ENCODE measurements at places on chromosomes 2 and 18.

DNA sequence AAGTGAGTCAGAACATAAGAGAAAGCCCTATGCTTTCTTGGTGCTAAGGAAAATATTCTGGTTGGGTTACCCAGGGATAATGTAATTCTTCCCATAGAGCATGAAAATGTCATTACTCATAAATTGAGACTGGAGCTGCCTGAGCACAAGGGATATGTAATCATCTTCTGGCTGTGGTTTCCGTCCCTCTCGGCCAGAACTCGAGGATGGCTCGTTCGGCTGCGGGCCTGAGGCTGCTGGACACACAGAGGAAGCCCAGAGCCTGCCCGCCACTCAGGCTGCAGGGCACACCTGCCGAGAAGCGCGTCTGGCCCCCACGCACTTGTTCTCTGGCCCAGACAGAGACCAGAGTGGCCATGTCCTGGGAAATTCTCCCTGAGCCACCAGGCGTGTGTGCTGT is 104.9 kb downstream of the ASAP2 start:
- no peak for DNase-seq

DNA sequence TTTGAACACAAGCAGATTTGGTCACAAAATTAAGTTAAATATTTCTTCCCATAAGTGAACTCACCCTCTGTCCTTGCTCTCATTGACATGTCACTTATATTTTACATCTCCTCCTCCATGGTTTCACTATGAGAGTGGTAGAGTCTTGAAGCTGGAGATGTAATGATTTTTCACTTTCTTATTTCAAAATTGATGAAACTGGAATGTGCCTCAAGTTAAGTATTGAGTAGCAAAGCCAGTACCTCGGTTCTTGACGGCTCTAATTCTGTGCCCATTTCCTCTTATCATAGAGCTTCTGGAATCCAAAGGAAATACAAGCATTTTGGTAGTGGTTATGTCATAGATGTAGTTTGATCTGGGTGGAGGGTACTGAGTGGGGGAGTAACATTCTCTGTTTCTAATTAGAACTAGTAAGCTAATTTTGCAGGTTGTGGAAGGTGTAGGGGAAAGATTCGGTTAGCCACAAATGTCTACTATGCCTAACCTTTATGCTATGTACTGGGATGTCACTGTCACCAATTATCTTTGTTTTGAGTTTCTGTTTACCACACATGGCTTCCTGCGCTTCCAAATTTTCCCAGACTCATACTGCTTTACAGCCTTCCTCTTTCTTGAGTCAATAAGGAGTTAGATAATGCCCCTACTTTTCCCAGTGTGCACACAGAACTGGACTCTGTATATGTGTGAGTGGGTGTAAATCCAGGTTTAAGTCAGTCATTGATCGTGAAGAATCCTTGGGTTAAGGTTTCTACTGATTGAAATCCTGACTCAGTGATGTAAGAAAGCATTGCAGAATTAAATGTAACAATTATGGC is 96.8 kb downstream of the DIS3L2 start:
- DNase-seq = no peak

DNA sequence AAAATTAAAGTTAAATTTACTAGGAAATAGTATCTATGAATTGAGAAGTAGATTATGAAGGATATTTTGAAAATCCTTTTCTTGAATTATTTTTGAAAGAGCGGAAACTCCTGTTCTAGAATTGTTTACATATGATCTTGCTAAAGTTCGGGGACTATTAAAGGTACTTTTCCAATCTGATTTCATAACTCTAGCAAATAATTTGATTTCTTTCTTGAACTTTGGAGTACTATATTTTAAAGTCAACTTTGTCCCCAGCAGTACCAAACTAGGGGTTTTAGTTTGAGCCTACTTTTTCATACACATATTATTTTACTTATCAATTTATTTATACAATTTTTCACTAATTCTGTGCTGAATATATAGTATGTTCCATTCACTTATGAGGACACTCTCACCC is 364.7 kb downstream of the FSIP2 start:
- DNase-seq = no peak

- no peak for DNase-seq
Measured at GRCh38 chr2:99338029-99338585, 918 bp downstream of the EIF5B start.

DNA sequence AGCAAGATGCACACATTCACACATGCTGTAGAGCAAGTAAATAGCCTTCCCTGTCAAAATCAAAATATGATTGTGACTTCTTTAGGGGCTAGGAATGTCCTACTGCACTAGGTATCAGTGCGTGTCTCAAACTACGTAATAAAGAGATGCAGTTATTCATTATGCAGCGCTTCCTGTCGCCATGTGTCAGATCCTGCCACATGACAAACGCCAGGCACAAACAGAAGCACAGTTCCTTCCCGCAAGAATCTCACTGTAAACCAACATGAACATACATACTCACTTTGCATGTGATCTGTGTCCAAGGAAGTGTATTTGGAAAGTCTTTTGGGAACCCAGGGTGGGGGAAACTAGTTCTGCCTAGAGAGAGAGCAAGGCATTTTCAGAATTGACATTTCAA is 599.9 kb downstream of the RNF144A start:
- DNase-seq = no peak

DNA sequence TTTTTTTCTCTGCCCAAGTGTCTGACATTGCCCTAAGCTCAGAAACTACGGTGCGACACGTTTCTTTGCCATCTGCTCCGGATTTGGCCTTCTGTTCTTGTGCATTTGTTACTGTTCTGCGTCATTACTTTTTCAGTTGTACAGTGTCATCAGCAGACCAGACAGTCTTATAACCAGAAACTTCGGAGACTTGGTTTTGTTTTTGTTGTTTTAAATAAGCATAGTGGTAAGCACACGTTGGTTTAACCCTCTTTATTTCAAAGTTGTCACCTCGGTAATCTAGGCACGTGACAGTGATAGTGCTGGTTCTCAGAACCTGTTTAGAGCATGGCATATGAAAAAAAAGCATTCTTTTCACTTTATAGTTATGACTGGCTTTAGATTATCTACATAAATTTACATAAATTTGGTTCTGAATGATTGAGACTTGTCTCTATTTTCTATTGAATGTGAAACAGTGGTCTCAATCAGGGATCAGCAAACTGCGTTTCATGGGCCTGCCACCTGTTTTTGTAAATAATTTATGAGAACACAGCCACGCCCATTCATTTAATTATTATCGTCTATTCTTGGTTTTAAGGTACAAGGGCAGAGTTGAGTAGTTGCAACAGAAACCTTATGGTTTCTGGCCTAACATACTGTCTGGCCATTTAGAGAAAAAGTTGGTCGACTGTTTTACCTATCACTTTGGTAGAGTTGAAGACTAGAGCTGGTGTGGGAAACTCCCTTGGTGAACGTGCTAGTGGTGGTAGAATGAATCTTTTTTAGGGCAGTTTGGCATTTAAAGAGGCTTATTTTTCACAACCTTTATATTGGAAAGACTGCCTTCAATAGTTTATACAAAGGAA is 106.5 kb downstream of the ZNF532 start:
- no peak for DNase-seq

DNA sequence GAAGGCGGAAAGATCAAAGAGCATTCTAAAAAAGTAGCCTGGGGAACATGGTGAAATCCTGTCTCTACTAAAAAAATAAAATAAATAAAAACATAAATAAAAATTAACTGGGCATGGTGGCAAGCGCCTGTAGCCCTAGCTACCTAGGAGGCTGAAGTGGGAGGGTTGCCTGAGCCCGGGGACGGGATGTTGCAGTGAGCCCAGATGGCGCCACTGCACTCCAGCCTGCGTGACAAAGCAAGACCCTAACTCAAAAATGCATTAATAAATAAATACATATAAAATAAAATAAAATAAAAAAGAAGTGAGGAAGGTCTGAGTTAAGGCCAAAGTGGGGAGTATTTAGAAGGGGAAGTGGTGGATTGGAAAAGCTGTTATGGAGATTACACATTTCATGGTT is 1.3 kb upstream of the PSMD14 start:
- DNase-seq = no peak

DNA sequence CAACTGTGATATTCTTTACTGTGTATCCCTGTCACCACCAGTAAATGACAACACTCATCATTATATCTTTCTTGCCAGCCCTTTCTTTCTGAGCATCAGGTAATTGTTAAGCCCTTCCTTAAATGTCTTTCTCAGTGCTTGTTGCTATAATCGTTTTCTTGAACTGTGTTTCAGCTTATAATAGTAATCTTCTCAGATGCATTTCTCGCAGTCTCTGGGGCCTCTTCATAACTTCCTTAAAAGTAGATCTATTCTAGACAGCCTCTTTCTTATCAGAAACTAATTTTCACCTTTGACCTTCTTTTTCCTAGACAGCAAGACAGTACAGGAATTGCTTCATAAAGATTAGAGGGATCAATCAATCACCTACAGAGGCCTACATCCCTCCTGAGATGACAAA is 648.1 kb downstream of the CPS1 start:
- DNase-seq = no peak

- no peak for DNase-seq
Measured at GRCh38 chr2:57907411-57907810, 139.2 kb upstream of the VRK2 start.

GRCh38 chr18:23694637-23695430 is 5.6 kb downstream of the LAMA3 start:
- DNase-seq = no peak

GRCh38 chr2:37421686-37422085 is 77.3 kb downstream of the QPCT start:
- DNase-seq = no peak

DNA sequence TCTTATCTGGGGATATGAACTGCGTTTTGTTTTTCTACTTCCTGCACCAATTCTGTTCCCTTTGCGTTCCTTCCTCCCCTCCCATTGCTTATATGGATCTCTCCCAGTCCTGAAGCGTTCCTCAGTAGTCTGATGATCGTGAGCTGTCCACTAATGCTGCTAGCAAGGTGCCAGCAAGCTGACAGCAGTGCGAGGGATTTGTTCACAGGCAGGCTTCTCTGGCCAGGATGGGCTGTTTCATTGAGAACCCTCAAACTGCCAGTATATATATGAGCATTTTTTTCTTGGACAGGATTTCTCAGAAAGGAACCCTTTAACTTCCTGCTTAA is 40.1 kb downstream of the GTF3C3 start:
- DNase-seq = no peak

DNA sequence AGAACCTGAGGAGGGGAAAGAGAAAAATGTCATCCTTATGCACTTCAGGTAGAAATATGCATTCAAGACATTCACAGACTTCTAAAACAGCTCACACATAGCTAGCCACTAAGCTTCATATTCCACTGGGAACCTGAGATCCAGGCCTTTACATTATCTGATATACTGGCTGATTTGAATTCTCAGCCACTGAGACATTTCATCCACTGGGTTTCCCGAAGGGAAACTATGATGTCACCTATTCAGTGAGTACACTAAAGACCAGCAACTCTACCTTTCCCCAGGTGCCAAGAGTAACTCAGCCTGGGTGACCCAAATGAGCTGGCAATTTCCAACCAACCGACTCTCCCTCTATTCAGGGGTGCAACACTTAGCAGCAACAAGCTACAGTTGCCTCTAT is 21.7 kb upstream of the SP100 start:
- no peak for DNase-seq

- DNase-seq = no peak
Measured at GRCh38 chr2:195695002-195695631, 38.1 kb downstream of the SLC39A10 start.

DNA sequence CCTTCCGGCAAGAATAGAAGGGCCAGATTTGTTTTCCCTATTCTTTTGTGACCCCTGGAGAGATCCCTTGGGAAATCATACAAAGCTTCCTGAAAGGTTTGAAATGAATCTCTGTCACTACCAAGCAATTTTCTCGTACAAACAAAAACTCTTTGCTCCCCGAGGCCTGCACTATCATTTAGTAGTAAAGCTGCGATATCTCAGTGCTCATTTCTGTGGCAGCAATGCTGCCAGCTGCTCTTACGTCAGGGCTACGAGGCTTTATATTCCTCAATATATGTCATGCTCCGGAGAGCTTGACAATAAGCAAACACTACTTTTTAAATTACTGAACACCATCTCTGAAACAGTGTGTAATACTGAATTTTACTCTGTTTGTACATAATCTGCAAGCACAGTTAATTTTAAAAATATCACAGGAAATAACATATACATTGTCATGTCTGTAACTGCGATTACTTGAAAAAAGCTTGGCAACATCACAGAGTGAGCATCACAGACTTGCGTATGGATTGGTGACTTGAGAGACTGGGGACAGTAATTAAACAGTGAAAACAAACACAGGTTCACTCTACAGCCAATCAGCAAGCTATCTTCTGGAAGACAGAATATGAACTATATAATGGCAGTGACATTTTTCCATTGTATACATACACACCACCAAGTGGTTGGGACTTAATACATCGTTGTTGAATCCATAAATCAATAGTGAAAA is 403.3 kb upstream of the NETO1 start:
- DNase-seq = no peak

DNA sequence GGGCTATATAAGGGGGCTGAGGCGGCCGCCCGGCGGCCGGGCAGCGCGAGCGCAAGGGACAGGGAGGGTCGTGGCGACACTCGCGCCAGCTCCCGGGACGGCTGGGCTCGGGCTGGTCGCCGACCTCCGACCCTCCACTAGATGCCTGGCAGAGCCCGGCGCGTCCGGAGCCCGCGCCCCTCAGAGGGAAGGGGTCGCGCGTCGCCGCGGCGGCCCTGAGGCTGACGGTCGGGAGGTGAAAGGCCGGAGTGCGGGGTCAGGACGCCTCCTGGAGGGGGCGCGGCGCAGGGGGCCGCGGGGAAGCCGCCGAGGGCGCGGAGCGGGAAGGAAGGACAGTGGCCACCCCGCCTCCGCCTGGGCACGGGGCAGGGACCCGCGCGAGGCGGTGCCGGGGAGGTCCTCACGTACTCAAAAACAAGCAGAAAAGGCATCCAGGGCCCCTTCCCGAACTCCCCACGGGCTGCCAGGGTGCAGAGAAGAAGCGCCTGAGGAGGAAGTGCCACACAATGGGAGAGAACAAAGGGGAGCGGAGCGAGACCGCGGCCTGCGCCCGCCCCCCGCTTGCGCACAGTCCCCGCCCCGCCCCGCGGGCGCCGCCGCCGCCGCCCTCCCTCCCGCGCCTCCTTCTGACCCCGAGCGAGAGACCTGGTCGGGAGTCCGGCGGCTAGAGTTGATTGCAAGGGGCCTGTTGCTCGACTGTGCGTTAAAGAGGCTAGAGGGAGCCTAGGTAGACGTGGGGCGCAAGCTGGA is 776 bp upstream of the KLF7 start:
- peak; percentile 35 for DNase-seq

- DNase-seq = no peak
Measured at GRCh38 chr2:25808006-25808383, 70.3 kb downstream of the ASXL2 start.

Measured in stimulated activated CD8-positive, alpha-beta memory T cell treated with anti-CD3 and anti-CD28 coated beads, Interleukin-7, amount 100 ng/mL, for 1 hour (primary cell).